Thymus (tissue), 14 donors: ENCODE measurements at places on chromosomes 12 and 14.

- peaks cover 18% of the 10 kb centered on the region for H3K36me3 ChIP-seq
- no peak overlapping the region for H3K4me3 ChIP-seq
- peaks cover 6% of the 10 kb centered on the region for H3K4me1 ChIP-seq
- H3K27ac ChIP-seq = no peak overlapping the region
- DNase-seq = no peak
Observed at GRCh38 chr12:52011602-52012214, 5.0 kb downstream of the TAMALIN start.

DNA sequence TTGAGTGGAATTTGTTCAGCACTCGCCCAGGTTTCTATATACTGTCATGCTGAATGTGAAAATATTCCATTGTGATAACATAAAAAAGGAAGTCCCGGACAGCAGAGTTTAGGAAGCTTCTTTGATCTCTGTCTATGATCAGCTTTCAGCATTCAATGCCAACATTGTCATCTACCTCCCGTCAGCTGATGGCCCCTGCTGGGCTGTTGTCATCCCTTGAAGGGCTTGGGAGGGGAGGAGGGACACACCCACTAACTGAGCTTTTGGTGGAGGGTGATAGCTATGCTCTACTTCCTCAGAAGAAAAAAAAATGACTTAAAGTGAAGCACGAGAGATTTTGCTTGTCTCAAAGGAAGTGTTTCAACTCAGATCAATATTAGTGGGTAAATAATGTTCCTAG lies 4.7 kb upstream of the KRT77 start:
- no peak overlapping the region for H3K27ac ChIP-seq
- H3K36me3 ChIP-seq = no peaks in the 10 kb centered on the region
- no peak overlapping the region for H3K4me3 ChIP-seq
- DNase-seq = no peak
- H3K27me3 ChIP-seq = peaks cover 10% of the 10 kb centered on the region
- no peaks in the 10 kb centered on the region for H3K4me1 ChIP-seq

GRCh38 chr14:68749487-68750475 lies 43.1 kb downstream of the ZFP36L1 start:
- H3K27me3 ChIP-seq = no peaks in the 10 kb centered on the region
- no peaks in the 10 kb centered on the region for H3K36me3 ChIP-seq
- no peaks in the 10 kb centered on the region for H3K4me1 ChIP-seq
- H3K27ac ChIP-seq = no peak overlapping the region
- H3K4me3 ChIP-seq = no peak overlapping the region
- DNase-seq = no peak

DNA sequence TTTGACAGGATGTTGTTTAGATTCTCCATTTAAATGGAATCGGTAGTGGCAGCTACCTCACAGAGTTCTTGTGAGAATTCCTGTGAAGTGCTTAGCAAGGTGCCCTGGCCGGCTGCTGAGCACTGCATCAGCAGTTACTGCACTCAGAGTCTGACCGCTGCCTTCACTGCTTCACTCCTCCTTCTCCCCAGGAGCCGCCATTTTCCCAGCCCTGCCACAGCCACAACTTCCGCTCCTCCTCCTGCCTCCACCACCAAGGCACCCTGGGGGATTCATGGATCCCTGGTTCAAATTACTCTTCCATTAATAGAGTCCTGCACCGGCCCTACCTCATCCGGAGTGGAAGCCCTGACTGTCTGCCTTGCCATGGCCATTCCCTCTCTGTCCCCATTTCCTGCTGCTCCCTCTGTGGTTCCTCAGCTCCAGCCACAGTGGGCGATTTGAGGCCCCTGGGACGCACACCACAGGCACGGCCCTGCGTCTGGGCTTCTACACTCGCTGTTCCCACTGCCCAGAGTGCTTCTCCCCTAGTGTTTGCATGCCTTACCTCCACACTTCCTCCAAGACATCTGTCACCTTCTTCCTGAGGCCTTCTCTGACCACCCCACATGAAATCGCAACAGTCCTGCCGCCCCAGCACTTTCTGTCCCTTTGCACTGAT lies 210.3 kb downstream of the IPO8 start:
- no peaks in the 10 kb centered on the region for H3K36me3 ChIP-seq
- no peak for DNase-seq
- H3K4me3 ChIP-seq = no peak overlapping the region
- no peaks in the 10 kb centered on the region for H3K4me1 ChIP-seq

- DNase-seq = no peak
Observed at GRCh38 chr14:103611215-103611614, 17.8 kb upstream of the KLC1 start.

DNA sequence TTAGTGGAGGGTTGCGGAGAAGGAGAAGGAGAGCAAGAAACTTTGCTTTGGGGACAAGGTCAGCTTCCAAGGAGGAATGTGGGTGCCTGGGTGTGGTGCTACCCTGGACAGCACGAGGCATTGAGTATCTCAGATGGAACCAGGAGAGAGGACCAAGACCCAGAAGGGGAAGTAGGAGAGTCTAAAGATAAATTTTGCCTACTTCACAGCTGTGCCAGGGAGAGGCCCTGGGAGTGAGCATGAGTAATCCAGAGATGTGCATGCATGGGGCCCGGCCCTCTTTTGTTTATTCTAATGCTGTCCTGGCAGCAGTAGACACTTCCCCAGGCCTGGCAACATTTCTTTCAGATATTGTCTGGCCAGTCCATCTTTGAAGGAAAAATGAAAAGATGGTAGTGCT lies 49.5 kb upstream of the GNPNAT1 start:
- H3K36me3 ChIP-seq = no peaks in the 10 kb centered on the region
- H3K4me1 ChIP-seq = no peaks in the 10 kb centered on the region
- H3K27me3 ChIP-seq = no peaks in the 10 kb centered on the region
- H3K27ac ChIP-seq = no peak overlapping the region
- H3K4me3 ChIP-seq = no peak overlapping the region

GRCh38 chr12:113359133-113359938 lies 949 bp downstream of the PLBD2 start:
- DNase-seq = no peak
- peaks cover 5% of the 10 kb centered on the region for H3K27me3 ChIP-seq
- peaks cover 13% of the 10 kb centered on the region for H3K4me1 ChIP-seq
- H3K36me3 ChIP-seq = no peaks in the 10 kb centered on the region

- DNase-seq = no peak
- H3K27me3 ChIP-seq = no peaks in the 10 kb centered on the region
- no peaks in the 10 kb centered on the region for H3K36me3 ChIP-seq
- no peak overlapping the region for H3K27ac ChIP-seq
- H3K4me3 ChIP-seq = no peak overlapping the region
Observed at GRCh38 chr14:63551332-63551731, 8.2 kb upstream of the PPP2R5E start.

GRCh38 chr14:65169351-65169750 lies 67.0 kb upstream of the MAX start:
- no peak overlapping the region for H3K27ac ChIP-seq
- peaks cover 4% of the 10 kb centered on the region for H3K4me1 ChIP-seq
- no peaks in the 10 kb centered on the region for H3K36me3 ChIP-seq
- H3K27me3 ChIP-seq = no peaks in the 10 kb centered on the region
- no peak overlapping the region for H3K4me3 ChIP-seq
- DNase-seq = no peak

- H3K27me3 ChIP-seq = no peaks in the 10 kb centered on the region
- no peak overlapping the region for H3K27ac ChIP-seq
- no peaks in the 10 kb centered on the region for H3K4me1 ChIP-seq
Observed at GRCh38 chr12:85664429-85664828, 171.8 kb downstream of the RASSF9 start.

- H3K4me1 ChIP-seq = peaks cover 7% of the 10 kb centered on the region
- H3K4me3 ChIP-seq = no peak overlapping the region
- H3K27me3 ChIP-seq = peaks cover 28% of the 10 kb centered on the region
- H3K27ac ChIP-seq = no peak overlapping the region
- DNase-seq = no peak
Observed at GRCh38 chr12:49098035-49098451, 3.4 kb upstream of the DHH start.

DNA sequence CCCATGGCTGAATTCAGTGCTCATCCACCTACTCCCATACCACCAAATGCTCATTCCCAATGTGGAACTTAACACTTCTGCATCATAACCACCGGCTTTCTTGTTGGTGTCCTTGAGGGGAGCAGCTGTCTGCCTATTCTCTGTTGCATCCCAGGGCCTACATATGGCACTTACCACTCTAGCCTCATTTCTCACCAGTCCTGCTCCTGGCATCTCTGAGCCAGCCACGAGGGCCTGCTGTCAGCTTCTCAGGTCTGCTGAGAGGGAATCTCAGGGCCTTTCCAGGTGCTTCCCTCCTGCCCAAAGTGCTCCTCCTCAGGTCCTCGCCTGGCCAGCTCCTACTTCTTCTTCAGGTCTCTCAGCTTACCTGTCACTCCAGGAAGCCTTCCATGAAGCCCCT lies 24.0 kb upstream of the RND1 start:
- no peaks in the 10 kb centered on the region for H3K36me3 ChIP-seq
- H3K27ac ChIP-seq = no peak overlapping the region
- DNase-seq = no peak
- peaks cover 9% of the 10 kb centered on the region for H3K27me3 ChIP-seq

- H3K36me3 ChIP-seq = no peaks in the 10 kb centered on the region
- DNase-seq = no peak
- H3K27me3 ChIP-seq = peaks cover 48% of the 10 kb centered on the region
- H3K27ac ChIP-seq = no peak within 1 kb of the TSS
- peak within 1 kb of the TSS; percentile 58 for H3K4me3 ChIP-seq
Observed at GRCh38 chr14:104865081-104865630, at the start of gene CEP170B. CEP170B (plus strand) TSS chr14:104865268; CDS start chr14:104868451, 3,183 bp downstream.

DNA sequence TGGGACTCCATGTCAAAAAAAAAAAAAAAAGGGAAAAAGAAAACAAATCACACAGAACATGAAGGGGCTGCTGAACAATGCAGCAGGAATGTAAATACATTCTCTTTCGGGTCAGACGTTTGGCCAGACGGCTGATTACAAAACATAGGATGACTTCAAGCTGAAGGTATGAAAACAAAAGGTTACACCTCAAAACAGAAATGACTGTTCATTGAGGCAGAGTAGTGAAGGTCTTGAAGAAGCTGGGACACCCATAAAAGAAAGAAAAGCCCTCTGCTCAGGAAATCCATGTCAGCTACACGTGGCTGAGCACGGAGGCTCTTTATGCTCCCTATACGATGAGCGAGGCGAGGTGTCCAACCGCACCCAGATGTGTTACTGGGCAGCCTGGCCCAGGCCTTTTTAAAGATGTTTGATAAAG lies 37.7 kb downstream of the FGD4 start:
- no peak overlapping the region for H3K27ac ChIP-seq
- no peaks in the 10 kb centered on the region for H3K4me1 ChIP-seq
- H3K36me3 ChIP-seq = no peaks in the 10 kb centered on the region
- H3K27me3 ChIP-seq = no peaks in the 10 kb centered on the region
- no peak for DNase-seq
- H3K4me3 ChIP-seq = no peak overlapping the region

GRCh38 chr12:131218923-131219669 lies 265.4 kb downstream of the ADGRD1 start:
- peaks cover 12% of the 10 kb centered on the region for H3K4me1 ChIP-seq
- no peaks in the 10 kb centered on the region for H3K36me3 ChIP-seq
- no peak overlapping the region for H3K4me3 ChIP-seq
- peaks cover 20% of the 10 kb centered on the region for H3K27me3 ChIP-seq

- H3K4me3 ChIP-seq = no peak overlapping the region
- no peak overlapping the region for H3K27ac ChIP-seq
- peaks cover 15% of the 10 kb centered on the region for H3K36me3 ChIP-seq
- H3K4me1 ChIP-seq = no peaks in the 10 kb centered on the region
Observed at GRCh38 chr14:53044486-53044885, 93.6 kb upstream of the FERMT2 start.

- no peak overlapping the region for H3K4me3 ChIP-seq
- H3K36me3 ChIP-seq = no peaks in the 10 kb centered on the region
- H3K27me3 ChIP-seq = no peaks in the 10 kb centered on the region
- no peak for DNase-seq
- no peaks in the 10 kb centered on the region for H3K4me1 ChIP-seq
Observed at GRCh38 chr12:131055596-131056233, 102.0 kb downstream of the ADGRD1 start.

DNA sequence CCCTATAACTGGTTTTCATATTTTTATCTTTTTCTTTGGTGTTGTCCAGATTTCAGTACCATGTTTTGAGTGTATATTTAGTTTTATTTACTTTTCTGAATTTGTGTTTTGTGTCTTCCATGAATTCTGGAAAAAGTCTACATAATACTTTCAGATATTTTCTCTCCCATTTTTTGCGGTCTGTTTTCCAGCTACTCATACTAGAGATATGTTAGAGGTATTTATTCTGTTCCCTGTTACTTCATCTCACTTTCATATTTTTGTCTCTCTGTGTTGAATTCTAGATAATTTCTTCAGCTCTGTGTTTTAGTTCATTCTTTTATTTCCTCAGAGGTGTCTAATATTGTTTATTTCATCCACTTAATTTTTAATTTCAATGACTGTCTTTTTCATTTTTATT lies 74.2 kb downstream of the IFT81 start:
- H3K27ac ChIP-seq = no peak overlapping the region
- H3K4me3 ChIP-seq = no peak overlapping the region
- no peaks in the 10 kb centered on the region for H3K4me1 ChIP-seq
- H3K36me3 ChIP-seq = no peaks in the 10 kb centered on the region

DNA sequence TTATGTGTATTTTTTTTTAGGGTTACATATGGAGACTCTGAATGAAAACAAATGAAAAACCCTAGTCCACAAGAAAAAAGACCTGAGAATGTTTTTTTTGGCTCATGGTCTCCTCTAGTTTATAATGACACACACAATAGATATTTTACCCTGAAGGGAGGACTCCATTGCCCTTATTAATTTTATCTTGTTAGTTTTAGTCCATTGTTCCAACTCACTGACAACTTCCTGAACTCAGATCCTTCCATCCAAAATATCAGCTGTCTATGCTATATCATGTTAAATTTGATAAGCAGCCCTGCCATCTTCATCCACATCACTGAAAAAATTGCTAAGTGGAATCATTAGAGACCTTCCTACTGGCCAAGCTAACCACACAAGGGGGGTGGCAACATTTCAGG lies 232.1 kb downstream of the MON2 start:
- DNase-seq = no peak
- no peak overlapping the region for H3K4me3 ChIP-seq

GRCh38 chr12:114625294-114625851 lies 58.6 kb downstream of the TBX3 start:
- H3K4me1 ChIP-seq = no peaks in the 10 kb centered on the region
- no peaks in the 10 kb centered on the region for H3K36me3 ChIP-seq
- no peak overlapping the region for H3K4me3 ChIP-seq
- no peak overlapping the region for H3K27ac ChIP-seq
- no peak for DNase-seq

- no peak for DNase-seq
- H3K36me3 ChIP-seq = no peaks in the 10 kb centered on the region
- H3K4me1 ChIP-seq = no peaks in the 10 kb centered on the region
- no peak overlapping the region for H3K27ac ChIP-seq
- H3K4me3 ChIP-seq = no peak overlapping the region
Observed at GRCh38 chr14:32370714-32371113, 41.6 kb downstream of the AKAP6 start.

- no peaks in the 10 kb centered on the region for H3K36me3 ChIP-seq
- H3K4me3 ChIP-seq = no peak overlapping the region
- no peak overlapping the region for H3K27ac ChIP-seq
- peaks cover 28% of the 10 kb centered on the region for H3K27me3 ChIP-seq
- peaks cover 10% of the 10 kb centered on the region for H3K4me1 ChIP-seq
Observed at GRCh38 chr14:52269982-52270381, 2.5 kb downstream of the PTGDR start.

GRCh38 chr12:41437563-41437962 lies 249.4 kb downstream of the PDZRN4 start:
- H3K27ac ChIP-seq = no peak overlapping the region
- no peak overlapping the region for H3K4me3 ChIP-seq
- no peaks in the 10 kb centered on the region for H3K27me3 ChIP-seq
- no peaks in the 10 kb centered on the region for H3K36me3 ChIP-seq
- peak; percentile 1 for DNase-seq
- H3K4me1 ChIP-seq = no peaks in the 10 kb centered on the region
